EL (cell line): ENCODE measurements at places on chromosomes 12 and 14.

DNA sequence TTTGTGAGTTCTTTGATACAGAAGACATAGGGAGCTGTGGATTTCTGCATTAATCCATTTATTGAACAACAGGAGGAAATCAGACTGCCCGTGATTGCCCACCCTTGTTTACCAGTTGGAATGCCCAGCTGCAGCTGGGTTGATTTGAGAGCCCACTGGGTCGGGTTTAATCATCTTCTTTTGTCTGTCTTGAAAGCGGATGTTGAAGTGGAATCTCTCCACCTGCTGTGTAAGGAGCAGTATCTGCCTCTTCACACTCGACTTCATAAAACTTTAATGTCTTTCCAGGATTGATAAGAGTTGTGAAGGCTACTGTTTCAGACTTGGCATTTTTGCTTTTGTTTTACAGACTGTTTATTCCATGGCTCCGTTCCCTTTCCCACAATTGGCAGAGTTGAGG lies 39.9 kb downstream of the TBC1D30 start:
- no peak for DNase-seq

DNA sequence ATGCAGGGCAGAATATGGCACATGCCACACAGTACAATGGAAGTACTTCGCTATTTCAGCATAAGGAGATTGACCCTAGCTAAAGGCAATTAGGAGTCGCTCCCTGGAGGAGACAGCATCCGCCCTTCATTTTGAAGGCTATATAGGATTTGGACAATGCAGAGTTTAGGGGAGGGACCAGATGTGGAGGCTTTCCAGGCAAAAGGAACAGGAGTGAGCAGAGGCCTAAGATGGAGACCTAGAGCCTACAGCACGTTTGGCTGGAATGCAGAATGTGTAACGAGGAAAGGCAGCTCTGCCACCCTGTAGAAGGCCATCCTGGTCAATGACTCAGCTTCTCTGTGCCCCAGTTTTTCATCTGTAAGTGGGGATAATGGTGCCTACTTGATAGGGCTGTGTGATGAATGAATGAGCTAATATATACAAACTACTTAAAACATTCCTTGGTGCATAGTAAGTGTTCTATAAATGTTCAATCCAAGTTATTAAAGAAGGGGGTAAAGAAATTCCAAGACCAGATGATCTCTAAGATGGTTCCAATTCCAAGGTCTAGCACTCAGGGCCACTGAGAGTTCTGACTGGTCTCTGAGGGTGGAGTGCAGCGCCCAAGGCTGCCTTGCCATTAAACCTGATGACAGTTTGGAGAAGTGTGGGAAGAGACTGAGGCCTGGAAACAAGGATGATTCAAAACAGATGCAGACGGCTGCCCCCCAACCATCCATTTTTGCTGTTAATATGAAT lies 54.3 kb upstream of the FRMD6 start:
- peak; percentile 96 for DNase-seq

DNA sequence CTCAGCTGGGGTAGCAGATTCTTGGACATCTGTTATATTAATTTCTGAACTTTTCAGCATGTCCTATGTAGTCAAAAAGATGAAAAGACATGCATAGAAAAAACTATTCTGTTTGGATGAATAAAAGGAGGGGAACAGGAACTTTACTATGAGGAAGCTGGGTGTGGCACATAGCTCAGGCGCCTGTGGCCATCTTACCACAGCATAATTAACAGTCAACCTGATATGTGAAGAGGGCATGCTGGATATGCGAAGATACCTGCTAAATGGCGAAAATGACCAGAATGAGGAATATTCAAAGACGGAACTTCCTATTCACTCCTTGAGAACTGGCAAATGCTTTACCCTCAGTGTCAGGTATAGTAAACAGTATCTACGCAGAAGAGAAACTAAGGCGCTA lies 18.4 kb downstream of the SETD3 start:
- no peak for DNase-seq

GRCh38 chr12:101743724-101744472 lies 4.6 kb upstream of the SYCP3 start:
- no peak for DNase-seq

GRCh38 chr14:98937712-98938505 lies 334.1 kb downstream of the BCL11B start:
- no peak for DNase-seq

GRCh38 chr12:68790952-68791234 lies 17.1 kb upstream of the MDM2 start:
- no peak for DNase-seq

DNA sequence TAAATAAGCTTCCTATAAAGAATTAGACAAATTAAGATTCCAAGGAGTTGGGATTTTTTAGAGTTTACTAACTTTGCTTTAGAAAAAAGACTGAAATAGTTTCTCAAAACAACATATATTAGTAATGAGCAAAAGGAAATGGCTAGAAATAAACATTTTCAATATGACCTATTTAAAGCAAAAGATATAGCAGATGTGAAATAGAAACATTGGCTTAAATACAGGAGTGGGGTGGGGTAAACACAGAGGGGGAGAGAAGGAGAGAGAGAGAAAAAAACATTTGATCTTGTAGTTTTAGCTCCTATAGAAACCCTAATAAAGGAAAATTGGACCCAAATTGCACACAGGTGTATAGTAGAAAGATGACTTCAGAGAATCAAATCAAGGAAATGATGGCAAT lies 794.5 kb downstream of the MED13L start:
- no peak for DNase-seq

DNA sequence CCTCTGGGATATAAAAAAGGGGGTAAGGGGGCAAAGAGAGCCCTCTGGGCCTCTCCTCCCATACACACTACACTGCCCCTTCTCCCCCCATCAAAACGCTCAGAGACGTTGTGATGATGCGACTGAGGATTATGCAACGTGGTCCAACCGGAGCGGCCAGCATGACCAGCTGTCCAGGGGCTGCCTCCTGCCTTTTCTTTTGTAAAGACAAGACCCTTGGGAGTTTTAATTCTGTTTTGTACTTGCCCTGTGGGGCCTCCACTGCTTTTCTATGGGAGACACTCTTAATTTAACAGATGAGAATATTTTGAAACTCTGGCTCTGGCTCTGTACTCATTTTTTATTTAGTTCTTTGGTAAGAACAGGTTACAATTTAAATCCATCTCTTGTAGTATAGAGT lies 7.2 kb downstream of the MBD6 start:
- DNase-seq, result no peak

- no peak for DNase-seq
Measured at GRCh38 chr14:85390236-85390635, 139.7 kb upstream of the FLRT2 start.

GRCh38 chr14:100728962-100729361 lies 2.3 kb downstream of the DLK1 start:
- DNase-seq, result no peak

DNA sequence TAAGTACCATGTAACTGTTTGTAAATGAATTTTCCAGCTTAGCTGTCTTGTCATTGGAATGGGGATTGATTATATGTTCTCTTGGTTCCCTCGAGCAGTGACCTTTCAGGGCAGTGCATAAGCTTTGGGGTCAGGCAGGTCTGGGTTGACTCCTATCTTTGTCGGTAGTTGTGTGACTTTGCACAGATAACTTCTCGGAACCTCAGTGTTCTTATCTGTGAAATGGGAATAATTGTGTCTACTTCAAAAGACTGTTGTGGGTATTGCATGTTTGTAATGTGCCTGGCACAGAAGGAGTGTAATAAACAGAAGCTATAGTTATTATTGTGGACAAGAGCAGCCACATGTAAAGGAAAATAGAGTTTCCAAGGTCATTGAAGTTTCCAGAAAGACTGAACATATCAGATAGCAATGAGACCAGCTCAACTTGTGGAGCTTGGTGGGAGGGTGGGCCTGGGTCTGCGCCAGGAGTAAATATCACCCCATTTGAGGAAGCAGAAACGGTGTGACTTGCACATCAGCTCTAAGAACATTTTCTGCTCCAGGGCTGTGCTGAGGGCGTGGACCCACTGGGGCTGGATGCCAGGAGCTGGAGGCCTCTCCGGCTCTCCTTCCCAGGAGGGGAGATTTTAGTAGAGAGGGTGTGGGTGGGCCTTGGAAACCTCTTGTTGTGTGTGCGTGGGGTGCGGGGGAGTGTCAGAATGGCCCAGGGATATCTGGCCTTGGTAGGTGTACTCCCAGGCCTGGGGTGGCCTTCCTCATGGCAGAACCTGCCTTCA lies 19.7 kb downstream of the FOS start:
- DNase-seq, result no peak

- no peak for DNase-seq
Measured at GRCh38 chr14:32683679-32684078, 255.0 kb upstream of the NPAS3 start.

DNA sequence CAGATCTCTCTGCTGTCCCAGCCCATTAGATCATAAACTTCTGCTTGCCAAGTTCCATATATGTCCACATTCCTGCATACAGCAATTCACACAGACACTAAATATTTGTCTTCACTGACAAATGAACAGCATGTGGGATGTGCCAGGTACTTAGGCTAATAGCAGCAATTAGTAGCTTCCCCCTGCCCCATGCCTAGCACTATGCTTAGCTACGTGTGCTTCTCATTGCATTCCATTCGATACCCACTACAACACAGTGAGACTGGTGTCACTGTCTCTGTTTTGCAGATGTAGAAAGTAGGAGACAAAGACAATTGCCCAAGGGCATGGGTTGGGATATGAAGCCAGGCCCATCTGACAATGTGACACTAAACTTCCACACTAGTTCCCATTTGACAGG lies 308.4 kb downstream of the BCL11B start:
- DNase-seq, result no peak

DNA sequence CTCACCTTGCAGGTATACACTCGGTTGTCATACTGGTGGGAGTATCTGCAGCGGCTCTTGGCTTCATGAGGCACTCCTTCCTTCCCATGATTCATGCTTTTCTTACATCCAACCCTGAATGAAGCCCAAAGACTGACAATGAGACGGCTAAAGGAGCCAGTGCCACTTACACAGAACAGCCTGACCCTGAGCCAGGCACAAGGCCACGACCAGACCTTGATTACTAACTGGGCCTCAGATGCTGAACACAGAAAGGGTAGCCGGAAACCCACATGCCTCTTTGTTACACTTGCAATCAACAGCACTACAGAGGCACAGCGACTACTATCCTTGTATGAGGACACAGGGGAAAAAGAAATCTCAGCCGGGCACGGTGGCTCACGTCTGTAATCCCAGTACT lies 48.0 kb downstream of the ZFYVE1 start:
- DNase-seq, result no peak

- DNase-seq, result peak; percentile 84
Measured at GRCh38 chr12:100554608-100555077, 18.8 kb upstream of the GAS2L3 start.

DNA sequence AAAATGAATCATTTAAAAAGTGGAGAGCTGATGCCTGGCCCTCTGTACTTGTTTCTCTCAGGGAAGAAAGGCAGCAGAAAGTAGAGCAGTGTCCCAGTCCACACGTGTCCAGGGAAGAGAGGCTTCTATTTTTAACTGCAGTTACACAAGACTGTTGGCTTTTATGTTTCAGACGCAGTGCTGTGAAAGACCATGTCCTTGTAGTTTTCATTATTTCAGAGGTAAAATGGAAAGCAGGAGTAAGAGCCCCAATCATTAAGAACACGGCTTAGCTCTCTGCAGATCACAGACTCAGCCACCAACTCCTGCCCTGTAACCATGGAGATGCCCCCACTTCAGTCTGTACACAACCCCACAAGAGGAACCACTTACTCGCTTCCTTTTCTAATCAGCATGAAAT lies 336.3 kb downstream of the DAD1 start:
- no peak for DNase-seq

DNA sequence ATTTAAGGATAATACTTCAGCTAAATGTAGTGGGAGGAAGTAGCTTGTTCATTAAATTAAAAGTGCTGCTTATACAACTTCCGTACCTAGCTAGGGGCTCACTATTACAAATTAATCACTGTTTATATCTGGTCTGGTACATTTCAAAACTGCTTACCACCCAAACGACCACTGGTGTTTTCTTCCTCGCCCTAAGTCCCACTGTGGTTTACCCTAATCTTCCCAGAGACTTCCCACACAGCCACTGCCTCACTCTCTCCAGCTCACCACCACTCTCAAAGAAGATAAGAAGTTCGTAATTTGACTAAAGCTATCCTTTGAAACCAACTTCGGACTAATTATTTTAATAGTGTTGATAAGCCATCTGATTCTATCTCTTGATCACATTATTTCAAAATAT lies 62.6 kb downstream of the PLXNC1 start:
- no peak for DNase-seq
